ENCODE measurements at places on chromosomes 1 and 21.

DNA sequence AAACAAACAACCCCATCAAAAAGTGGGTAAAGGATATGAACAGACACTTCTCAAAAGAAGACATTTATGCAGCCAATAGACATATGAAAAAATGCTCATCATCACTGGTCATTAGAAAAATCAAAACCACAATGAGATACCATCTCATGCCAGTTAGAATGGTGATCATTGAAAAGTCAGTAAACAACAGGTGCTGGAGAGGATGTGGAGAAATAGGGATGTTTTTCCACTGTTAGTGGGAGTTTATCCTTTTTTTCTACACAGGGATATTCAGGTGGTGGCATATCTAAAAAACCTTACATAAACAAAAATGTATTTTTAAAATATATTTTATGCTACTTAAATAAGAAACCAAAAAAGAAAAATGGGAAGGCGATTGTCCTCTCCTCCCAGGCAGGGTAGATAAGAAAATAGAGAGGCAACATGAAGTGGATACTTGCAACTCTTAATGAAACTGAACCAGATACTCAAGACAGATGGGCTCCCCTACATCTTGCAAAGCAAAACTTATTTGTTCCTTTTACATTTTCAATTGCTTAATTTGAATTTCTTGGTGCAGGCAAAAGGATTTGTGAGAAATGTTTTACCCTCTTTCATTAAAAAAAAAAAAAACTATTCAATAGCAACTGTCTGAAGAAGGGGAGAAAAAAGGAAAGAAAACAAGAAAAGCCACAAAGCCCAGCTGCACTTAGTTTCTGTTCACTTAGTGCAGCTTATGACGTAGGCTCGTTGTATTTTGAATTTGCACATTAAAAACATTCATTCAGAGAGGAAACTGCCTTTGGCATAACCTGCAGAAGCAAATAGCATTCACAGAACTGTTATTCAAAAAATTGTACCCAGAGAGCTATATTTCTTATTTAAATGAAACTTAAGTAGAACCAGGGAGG is 36.9 kb upstream of the RGS1 start:
- DNase-seq = no peak

- no peak for DNase-seq
These were observed 304.6 kb downstream of the PTPRU start for GRCh38 chr1:29540801-29541357.

GRCh38 chr1:54310439-54311328 is 95.5 kb downstream of the SSBP3 start:
- no peak for DNase-seq

GRCh38 chr1:155309423-155310021 is 856 bp downstream of the FDPS start:
- DNase-seq = no peak

- DNase-seq = peak; percentile 79
These were observed 6.3 kb upstream of the TMEM39B start for GRCh38 chr1:32066489-32066873.

DNA sequence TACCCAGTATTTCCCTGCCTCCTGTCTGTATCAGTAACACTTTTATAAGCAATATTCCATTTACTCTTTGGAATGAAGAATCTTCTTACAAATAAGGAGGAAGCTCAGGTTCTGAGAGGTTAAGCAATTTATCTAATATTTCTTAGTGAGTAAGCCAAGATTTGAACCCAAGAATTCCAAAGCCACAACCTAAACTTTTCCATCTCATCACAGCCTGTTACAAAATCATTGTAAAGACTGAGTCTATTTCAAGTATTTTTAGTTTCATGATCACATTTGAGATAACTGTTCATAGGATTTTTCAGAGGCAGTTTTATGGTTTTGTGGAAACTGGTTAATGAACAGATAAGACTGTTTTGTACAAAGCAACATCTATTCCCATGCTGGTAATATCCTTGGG is 29.8 kb upstream of the HHAT start:
- no peak for DNase-seq

DNA sequence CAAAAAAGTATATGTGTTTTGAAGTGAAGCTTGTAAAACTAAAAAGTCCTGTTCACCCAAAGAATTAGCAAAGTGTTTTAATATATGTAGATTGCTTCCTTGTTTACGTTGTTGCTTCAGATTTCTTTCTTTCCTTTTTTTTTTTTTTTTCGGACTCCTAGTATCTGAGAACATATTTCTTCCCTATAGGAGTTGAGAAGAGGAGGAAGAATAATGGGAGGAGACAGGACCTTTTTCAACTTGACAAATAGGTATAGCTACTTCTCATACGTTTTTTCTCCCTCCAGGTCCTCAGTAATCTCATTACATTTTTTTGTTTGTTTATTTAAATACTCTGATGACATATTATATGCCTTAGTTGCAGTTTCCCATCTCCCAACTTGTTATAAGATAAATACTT is 8.9 kb downstream of the DISP1 start:
- DNase-seq = no peak

GRCh38 chr1:117054068-117054467 is 6.1 kb upstream of the TTF2 start:
- DNase-seq = no peak

- no peak for DNase-seq
These were observed 361.5 kb upstream of the ADGRL2 start for GRCh38 chr1:81439046-81439823.

DNA sequence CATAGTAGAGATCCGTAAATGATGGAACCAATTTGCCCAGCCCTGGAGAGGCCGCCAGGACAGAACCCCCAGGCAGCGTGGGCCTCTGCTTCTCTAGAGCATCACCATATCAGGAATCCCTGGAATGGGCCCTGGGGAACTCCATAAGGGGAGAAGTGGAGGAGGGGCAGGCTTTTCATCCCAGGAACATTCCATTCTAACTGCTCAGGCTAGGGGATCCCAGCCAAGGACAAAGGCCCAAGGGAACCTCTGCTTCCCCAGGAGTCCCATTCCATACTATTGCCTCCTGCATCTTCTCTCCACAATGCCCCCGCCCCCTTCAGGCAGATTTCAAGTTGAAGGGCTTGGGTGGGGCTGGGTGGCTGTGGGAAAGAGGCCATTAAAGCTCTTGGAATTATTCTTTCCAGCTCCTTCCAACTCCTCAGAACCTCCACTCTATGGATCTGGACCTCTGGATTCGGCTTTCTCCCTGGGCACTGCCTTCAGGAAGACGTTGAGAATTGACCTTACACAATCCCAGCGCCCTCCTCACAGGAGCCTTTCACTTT is 6.0 kb downstream of the TRNP1 start:
- DNase-seq = peak; percentile 95

DNA sequence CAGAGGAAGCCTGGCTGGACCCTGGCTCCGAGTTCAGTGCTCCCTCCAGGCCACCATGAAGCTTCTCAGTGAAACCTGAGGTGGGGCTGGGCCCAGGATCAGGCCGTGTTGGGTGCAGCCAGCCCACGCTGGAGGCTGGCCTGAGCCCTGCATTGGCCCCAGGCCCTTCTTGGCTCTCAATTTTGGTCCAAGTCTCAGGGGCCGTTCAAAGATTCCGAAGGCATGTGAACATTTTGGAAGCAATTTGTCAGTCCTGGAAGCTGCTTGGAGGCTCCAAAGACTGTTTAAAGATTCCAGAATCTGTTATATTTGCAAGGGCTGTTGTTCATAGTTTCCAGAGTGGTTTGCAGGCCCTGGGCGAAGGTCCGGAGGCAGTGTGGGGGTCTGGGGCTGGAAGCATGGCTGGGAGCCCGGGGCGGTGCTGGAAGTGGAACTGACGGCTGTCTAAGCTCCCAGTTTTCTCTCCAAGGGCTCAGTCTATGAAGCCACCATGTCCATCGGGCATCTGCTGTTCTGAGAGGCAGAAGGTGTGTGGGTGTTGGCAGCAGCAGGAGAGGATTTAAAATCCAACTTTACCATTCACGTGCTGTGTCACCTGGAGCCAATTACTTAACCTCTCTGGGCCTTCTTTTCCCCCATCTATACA is 104.9 kb downstream of the EPHB2 start:
- DNase-seq = no peak

DNA sequence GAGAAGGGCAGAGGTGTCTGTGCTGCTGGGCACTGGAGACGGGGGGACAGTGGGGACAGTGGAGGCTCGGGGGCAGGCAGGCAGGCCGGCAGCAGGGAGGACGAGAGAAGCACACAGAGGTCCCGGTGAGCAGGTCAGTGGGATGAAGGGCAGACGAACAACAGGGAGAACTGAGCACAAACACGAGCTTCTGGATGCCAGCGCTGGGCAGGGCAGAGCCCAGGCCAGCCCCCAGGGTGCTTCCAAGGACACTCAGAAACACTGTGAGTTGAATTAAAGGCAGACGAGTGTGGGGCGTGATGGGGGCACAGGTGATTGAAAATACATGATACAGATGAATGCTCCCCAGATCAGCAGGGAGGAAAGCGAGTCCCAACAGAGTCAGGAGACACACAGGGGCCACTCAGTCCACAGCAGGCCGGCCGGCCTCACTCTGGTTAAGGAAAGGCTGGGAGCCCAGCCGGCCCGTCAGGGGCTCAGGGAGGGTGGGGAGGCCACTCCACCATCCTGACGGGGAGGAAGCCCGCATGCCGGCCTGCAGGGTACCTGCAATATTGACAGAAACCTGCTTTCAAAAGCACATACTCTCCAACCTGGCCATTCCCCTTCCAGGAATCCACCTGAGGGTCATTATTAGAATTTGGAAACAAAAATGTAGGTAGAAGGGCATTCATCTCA is 14.1 kb downstream of the SLC19A1 start:
- no peak for DNase-seq

GRCh38 chr21:44011123-44011522 is 986 bp upstream of the TRAPPC10 start:
- DNase-seq = no peak

GRCh38 chr1:3907621-3908165 is 7.6 kb upstream of the C1orf174 start:
- no peak for DNase-seq

DNA sequence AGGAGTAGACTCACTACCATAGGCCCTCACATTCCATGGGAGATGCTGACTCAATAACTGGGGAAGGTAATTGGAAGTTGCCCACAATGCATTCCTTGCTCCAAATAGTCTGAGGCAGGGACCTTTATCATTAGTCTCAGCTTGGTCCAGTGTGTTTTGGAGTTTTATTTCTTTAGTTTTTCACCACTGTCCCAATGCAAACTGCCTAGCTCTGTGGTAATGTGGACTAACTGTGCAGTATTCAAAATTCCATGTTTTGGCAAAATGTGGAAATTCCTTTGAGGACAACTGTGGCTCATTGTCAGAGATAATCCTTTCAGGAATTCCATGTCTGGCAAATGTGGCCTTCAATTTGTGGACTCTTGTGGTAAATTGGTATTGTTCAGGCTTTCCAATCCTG is 78.1 kb upstream of the PAPPA2 start:
- no peak for DNase-seq

GRCh38 chr1:6086762-6087376 is 41.2 kb downstream of the KCNAB2 start:
- DNase-seq = no peak

GRCh38 chr1:53936430-53936829 is 9.1 kb downstream of the IFT25 start:
- DNase-seq = no peak

- no peak for DNase-seq
These were observed 80.3 kb downstream of the RUNX3 start for GRCh38 chr1:24849672-24850295.

DNA sequence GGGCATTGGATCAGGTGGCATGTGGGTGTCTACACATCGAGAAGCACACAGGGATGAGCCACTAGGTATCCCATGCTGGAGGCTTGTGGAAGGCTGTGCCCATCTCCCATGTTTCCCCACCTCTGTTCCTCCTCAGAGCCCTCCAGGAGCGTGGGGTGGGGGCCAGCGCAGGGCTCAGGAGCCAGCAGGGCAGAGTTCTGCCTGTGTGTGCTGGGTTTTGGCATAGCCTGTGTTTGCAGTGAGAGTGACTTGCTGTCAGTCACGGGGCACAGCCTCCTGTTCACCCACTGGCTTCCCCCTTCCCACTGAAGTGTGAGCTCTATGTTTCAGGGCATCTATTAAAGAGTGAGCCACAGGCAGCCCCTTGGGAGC is 10.4 kb downstream of the IBA57 start:
- no peak for DNase-seq

DNA sequence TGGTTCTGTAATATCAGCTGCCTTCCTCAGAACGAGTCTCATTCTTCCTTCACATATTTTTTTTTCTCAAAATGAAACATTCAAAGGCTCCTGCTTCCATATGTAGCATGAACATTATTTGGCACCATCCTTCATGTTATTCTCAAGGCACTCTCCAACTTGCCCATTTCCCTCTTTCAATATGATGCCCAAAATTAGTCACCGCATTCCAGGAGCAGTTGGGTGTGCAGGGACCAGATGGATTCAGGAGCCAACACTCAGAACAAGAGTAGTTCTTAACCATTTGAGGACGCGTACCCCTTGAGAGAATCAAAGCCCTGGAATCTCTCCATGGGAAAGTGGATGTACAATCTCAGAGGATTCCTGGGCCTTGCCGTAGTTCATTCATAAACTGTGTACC is 50.3 kb downstream of the KCNK1 start:
- DNase-seq = peak; percentile 35

- peak; percentile 34 for DNase-seq
These were observed 366.3 kb upstream of the ESRRG start for GRCh38 chr1:217089361-217090014.

DNA sequence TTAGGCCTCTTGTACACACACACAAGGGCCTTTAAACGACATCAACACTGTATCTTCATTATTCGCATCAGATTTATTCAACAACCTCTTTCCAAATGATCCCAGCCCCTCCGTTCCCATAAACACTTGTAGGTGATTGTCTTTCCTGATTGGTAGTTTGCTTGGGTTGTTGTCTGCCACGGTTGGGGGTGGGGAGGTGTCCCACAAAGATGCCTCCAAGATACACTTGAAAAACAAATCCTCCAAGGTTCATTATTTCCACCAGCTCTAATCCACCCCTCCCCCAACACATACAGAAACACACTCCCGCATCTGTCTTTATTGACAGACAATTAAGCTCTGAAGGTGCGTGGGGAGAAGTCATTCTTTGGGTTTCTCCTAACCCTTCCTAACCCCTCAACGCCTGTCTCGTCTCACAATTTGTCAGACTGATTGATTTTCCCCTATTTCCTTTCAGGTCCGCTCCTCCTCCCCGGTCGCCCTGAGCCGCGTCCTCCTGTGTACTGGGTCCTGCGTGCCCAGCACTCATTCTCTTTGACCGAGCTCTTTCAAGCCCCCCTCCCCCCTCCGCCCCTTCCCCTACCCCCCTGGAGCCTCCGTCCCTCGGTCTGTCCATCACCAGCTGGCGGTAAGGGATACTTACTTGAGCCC is 1.4 kb downstream of the WDR26 start:
- DNase-seq = no peak

GRCh38 chr1:210031473-210031872 is 93.5 kb downstream of the SYT14 start:
- DNase-seq = no peak
